ENCODE measurements at places on chromosomes 12 and 14. TPM values are rescaled to one million over a fixed set of nuclear protein-coding genes. Genes with fewer than 3 reads are reported as not detected.

- H3K4me1 ChIP-seq, result peaks cover 53% of the 10 kb centered on the region
- no peak for DNase-seq
- no peaks in the 10 kb centered on the region for H3K27me3 ChIP-seq
- H3K36me3 ChIP-seq, result no peaks in the 10 kb centered on the region
These were observed 14.3 kb downstream of the RASSF8 start for GRCh38 chr12:25972783-25973182.

Gene EPYC
- total RNA-seq, result not detected

Gene RNASE7
- total RNA-seq, result 0.22 TPM

Gene C12orf42
- total RNA-seq, result not detected

- H3K4me1 ChIP-seq, result peaks cover 44% of the 10 kb centered on the region
- no peaks in the 10 kb centered on the region for H3K27me3 ChIP-seq
- H3K36me3 ChIP-seq, result no peaks in the 10 kb centered on the region
- peak overlapping the region; percentile 84 for H3K27ac ChIP-seq
These were observed 493 bp downstream of the NUMB start for GRCh38 chr14:73457924-73458182.

Gene COL2A1
- total RNA-seq, result not detected

Gene CLEC1B
- not detected for total RNA-seq

Gene PUS1
- total RNA-seq, result 11.7 TPM

Gene GZMB
- 1.0 TPM for total RNA-seq

DNA sequence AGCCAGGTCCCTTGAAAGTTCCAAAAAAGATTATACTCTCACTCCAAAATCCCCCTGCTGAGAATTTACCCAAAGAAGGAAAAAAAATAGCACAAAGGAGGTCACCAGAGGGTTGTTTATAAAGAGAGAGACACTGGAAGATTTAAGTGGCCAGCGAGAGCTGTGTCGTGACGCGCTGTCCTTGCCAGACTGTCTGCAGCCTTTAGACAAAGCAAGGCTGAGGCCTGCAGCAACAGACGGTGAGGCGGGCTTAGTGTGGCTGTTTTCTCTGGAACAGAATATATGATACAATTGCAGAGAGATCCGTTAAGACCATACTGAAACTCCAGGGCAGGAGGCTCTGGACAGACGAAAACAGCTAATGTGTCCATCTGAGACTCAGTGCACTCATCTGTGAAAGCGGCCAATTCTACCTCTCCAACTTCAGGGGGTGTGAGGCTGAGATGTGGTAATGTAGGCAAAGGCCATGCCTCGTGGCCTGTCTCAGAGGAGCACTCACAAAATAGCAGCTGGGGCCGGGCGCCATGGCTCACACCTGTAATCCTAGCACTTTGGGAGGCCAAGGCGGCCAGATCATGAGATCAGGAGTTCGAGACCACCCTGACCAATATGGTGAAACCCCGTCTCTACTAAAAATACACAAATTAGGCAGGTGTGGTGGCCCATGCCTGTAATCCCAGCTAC is 36.2 kb downstream of the ANAPC7 start:
- H3K27me3 ChIP-seq, result no peaks in the 10 kb centered on the region
- no peak overlapping the region for H3K4me3 ChIP-seq
- H3K27ac ChIP-seq, result no peak overlapping the region

GRCh38 chr12:2120982-2121758 is 68.4 kb downstream of the CACNA1C start:
- no peak for DNase-seq
- no peak overlapping the region for H3K27ac ChIP-seq
- no peak overlapping the region for H3K4me3 ChIP-seq

Gene ATP23
- total RNA-seq, result 7.4 TPM

DNA sequence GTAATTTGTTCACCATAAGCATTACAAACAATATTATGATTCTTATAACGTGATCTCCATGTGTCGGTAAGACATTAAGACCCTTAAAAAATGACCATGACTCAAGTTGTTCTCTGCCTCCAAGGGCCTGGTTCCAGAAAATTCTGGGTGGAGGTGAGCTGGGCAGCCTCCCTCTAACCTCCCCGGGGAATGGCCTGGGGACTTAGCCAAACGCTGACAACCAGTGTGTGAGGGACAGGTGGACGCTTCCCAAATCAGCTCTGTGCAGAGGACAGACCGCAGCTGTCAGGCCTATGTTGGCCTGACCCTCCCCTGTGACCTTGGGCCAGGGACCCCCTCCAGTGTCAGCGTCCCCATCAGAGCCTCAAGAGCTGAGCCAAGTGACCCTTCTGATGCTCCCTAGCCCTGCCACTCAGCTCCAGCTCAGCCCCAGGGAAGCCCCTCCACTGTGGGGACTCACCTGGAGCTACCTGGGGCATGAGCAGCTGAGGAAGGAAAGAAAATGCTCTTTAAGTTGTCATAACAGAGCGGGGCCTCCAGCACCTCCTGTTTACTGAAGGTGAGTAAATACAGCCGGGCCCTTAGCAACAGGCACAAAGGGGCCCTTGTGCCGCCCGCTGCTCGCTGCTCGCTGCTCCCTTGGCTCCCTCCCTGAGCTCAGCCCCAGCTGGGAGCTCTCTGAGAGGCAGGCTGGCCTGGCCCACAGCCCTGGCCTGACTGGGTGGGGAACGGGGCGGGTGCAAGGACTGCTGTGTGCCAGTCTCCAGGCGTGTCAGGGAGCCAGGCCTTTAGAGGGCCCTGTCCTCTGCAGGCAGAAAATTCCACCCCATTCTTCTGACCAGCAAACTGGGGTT is 116.6 kb downstream of the CALM1 start:
- no peak overlapping the region for H3K4me3 ChIP-seq
- H3K27ac ChIP-seq, result peak overlapping the region; percentile 62
- DNase-seq, result no peak
- no peaks in the 10 kb centered on the region for H3K27me3 ChIP-seq
- H3K36me3 ChIP-seq, result no peaks in the 10 kb centered on the region

DNA sequence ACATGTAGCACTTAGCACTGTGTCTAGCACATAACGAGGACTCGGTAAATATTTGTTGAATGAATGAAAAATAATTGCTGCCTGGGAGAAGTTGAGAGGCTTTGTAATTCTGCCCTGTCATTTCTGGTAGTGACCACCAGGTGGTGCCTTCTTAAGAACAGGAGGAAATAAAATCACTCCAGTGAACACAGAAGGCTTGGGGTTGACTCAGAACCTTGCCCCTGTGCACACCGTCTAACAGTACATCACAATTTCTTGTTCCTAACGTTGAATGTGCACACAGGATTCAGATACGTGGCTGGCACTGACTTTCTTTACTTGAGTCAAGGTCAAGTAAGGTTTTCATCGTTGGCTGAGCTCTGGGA is 91.8 kb downstream of the RGS6 start:
- no peaks in the 10 kb centered on the region for H3K36me3 ChIP-seq
- H3K27ac ChIP-seq, result no peak overlapping the region
- H3K27me3 ChIP-seq, result no peaks in the 10 kb centered on the region
- H3K4me1 ChIP-seq, result no peaks in the 10 kb centered on the region
- DNase-seq, result no peak
- no peak overlapping the region for H3K4me3 ChIP-seq

DNA sequence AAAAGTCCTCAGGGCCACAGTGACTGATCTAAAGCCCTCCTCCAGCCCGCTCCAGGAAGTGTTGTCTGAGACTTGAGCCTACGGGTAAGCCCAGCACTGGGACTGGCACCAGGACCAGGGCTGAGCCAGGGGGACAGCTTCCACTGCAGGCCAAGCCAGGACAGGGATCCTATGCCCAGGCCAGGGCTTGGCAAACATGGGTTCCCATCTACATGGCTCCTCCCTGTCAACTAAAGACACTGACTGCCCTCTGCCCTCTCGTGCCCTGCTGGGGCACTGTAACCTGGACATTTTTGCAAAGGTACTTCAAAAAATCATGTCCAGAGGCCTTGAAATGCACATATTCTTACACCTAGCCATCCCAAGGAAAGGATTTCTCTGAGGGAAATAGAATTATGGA is 88.0 kb downstream of the VWF start:
- no peaks in the 10 kb centered on the region for H3K4me1 ChIP-seq
- peaks cover 11% of the 10 kb centered on the region for H3K36me3 ChIP-seq
- H3K4me3 ChIP-seq, result no peak overlapping the region
- no peaks in the 10 kb centered on the region for H3K27me3 ChIP-seq
- DNase-seq, result no peak
- no peak overlapping the region for H3K27ac ChIP-seq

DNA sequence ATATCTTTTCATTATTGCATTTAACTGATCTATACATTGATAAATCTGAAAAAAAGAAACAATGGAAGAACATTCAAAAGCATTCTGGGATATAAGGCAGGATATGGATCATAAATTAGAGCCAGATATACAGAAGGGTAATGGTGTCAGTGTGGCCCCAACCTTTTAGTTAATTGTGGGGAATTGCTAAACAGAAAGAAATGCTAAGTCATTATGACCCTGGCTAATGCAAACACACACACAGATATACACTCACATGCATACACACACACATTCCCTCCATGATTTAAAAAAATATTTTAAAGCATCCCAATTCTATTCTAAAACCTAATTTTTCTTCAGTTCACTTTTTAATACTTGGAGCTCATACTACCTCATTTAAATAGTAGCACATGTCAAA is 404.5 kb downstream of the BCAT1 start:
- no peaks in the 10 kb centered on the region for H3K36me3 ChIP-seq
- no peak for DNase-seq
- H3K4me3 ChIP-seq, result no peak overlapping the region
- H3K27me3 ChIP-seq, result peaks cover 4% of the 10 kb centered on the region
- H3K27ac ChIP-seq, result no peak overlapping the region

Gene PLEKHG7
- not detected for total RNA-seq

DNA sequence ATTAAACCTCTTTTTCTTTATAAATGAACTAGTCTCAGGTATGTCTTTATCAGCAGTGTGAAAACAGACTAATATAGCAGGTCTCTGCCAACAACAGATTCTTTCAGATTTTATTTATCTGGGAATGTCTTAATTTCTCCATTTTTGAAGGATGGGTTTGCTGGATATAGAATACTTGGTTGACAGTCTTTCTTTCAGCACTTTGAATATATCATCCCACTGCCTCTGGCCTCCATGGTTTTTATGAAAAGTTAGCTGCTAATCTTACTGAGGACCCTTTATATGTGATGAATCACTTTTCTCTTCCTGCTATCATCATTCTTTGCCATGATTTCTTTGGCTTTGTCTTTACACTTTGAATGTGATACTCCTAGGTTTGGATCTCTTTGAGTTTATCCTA is 148.0 kb downstream of the ANO6 start:
- no peak overlapping the region for H3K27ac ChIP-seq
- H3K27me3 ChIP-seq, result no peaks in the 10 kb centered on the region
- DNase-seq, result no peak

GRCh38 chr14:24440606-24441399 is 1.8 kb downstream of the SDR39U1 start:
- no peak overlapping the region for H3K4me3 ChIP-seq
- peaks cover 35% of the 10 kb centered on the region for H3K4me1 ChIP-seq
- H3K36me3 ChIP-seq, result peaks cover 59% of the 10 kb centered on the region
- peak overlapping the region; percentile 96 for H3K27ac ChIP-seq

DNA sequence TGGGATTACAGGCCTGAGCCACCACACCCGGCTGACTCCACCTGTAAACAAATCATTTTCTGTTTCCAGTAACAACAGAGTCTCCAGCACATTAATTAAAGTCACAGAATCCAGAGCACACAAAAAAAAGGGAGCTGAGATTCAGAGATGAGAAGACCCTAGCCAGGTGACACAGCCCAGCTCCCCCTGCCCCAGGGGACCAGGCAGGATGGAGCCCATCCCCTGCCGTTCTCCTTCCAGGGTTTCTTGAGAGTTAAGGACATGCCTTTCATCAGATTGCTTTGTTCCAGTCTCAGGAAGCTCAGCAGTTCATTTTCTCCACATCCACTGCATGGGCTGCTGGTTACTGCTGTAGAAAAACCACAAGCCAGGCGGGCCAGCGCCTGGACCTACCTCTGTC is 81.2 kb downstream of the RIMBP2 start:
- no peak overlapping the region for H3K4me3 ChIP-seq
- no peak overlapping the region for H3K27ac ChIP-seq
- no peaks in the 10 kb centered on the region for H3K36me3 ChIP-seq
- DNase-seq, result no peak
- no peaks in the 10 kb centered on the region for H3K4me1 ChIP-seq
- peaks cover 8% of the 10 kb centered on the region for H3K27me3 ChIP-seq

GRCh38 chr12:116210131-116210530 is 67.4 kb downstream of the MED13L start:
- H3K4me3 ChIP-seq, result no peak overlapping the region
- no peaks in the 10 kb centered on the region for H3K36me3 ChIP-seq
- no peak overlapping the region for H3K27ac ChIP-seq

DNA sequence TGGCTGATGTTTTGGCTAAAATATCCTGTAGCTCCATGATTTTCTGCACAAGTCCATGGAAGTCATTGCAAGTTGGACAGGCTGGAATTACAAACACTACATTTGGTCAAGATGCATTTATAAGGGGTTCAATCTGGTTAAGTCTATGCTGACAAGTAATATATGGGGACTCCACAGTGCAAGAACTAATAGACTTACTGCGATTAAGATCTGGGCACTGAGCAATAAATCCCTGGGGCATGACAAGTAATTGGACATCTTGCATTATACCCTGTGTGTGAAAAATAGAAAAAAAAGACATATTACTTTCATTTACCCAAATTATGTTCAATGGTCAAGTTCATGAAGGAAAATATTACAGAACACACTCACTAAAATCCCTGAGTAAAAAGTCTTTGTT is 99.1 kb downstream of the NELL2 start:
- no peak for DNase-seq
- no peak overlapping the region for H3K27ac ChIP-seq
- no peaks in the 10 kb centered on the region for H3K36me3 ChIP-seq
- H3K4me1 ChIP-seq, result no peaks in the 10 kb centered on the region
- H3K27me3 ChIP-seq, result no peaks in the 10 kb centered on the region
- H3K4me3 ChIP-seq, result no peak overlapping the region

DNA sequence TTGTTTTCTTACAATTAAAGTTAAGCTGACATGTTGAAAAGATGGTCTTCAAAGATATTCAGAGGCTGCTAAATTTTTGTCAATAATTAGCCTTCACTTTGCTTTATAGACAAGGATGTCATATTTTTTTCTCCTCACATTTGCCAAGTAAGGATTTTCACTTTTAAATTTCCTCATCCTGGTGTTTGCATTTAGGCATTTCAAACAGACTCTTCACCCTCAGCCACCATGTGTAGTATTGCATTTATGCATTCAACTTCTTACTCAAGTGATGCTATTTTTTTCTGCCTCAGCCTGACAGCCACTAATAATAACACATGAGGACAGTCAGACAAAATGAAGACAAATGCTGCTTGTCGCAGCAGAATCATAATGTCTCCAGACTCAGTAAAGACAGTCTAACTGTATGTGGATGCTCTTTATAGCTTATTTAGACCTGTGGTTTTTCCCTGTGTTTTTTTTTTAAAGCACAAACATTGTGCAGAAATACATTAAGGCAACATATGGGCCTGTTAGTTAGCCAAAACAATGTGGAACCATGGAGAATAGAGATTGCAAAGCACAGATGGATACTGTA is 481.5 kb downstream of the NPAS3 start:
- H3K27me3 ChIP-seq, result no peaks in the 10 kb centered on the region
- H3K4me3 ChIP-seq, result no peak overlapping the region
- H3K36me3 ChIP-seq, result no peaks in the 10 kb centered on the region
- H3K27ac ChIP-seq, result no peak overlapping the region
- no peaks in the 10 kb centered on the region for H3K4me1 ChIP-seq

Gene TPPP2
- 0.90 TPM for total RNA-seq

- no peaks in the 10 kb centered on the region for H3K36me3 ChIP-seq
- H3K27ac ChIP-seq, result peak overlapping the region; percentile 97
- DNase-seq, result no peak
These were observed 2.7 kb downstream of the GAPDH start for GRCh38 chr12:6536894-6537579.

Measured in psoas muscle (tissue), 8 donors.